Activated naive CD8-positive, alpha-beta T cell treated with anti-CD3 and anti-CD28 coated beads for 36 hours (primary cell): ENCODE measurements at places on chromosomes 6 and 20. TPM values are rescaled to one million over a fixed set of nuclear protein-coding genes. Genes with fewer than 3 reads are reported as not detected.

DNA sequence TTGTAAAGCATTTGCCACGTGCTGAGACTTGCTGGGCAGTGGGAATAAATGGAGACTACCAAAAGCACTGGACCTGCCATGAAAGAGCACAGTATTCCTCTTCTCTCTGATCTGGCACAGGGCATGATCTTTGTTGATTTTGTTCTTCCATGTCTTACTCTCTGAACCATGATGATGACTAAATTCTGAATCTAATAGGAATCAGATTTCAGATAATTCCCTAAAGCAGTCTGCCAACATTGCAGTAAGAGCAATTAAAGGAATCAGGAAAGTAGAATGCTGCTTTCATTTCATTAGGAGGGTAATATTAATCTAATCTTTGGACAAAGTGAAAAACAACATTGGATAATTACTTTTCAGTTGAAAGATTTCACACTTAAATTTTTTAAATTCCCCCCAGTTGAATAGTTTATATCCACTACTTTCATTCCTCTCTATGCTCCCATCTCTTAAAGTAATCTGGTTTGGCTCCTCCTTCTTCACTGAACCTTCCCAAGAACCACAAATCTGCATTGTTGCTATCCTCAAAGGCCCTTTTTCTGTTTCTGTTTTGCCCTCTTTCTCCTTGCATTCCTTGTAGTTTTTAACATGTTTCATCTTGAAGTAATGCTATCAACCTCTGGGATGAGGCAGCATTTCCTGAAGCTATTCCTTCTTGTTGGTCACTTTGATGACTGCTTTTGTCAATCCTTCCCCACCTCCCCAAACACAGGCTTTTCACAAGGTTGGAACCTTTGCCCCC is 243.2 kb upstream of the TENT5A start:
- H3K27me3 ChIP-seq = peaks cover 6% of the 10 kb centered on the region
- no peak overlapping the region for H3K27ac ChIP-seq
- DNase-seq = no peak
- H3K4me1 ChIP-seq = no peaks in the 10 kb centered on the region
- H3K36me3 ChIP-seq = no peaks in the 10 kb centered on the region

- H3K36me3 ChIP-seq = peaks cover 23% of the 10 kb centered on the region
- peaks cover 71% of the 10 kb centered on the region for H3K4me1 ChIP-seq
- H3K27ac ChIP-seq = no peak overlapping the region
- H3K27me3 ChIP-seq = no peaks in the 10 kb centered on the region
Measured at GRCh38 chr6:5667737-5668136, 339.0 kb downstream of the NRN1 start.

- peak overlapping the region; percentile 48 for H3K4me3 ChIP-seq
- H3K36me3 ChIP-seq = no peaks in the 10 kb centered on the region
- peaks cover 55% of the 10 kb centered on the region for H3K4me1 ChIP-seq
- H3K27me3 ChIP-seq = peaks cover 4% of the 10 kb centered on the region
Measured at GRCh38 chr6:106141441-106142237, 55.5 kb downstream of the PRDM1 start.

DNA sequence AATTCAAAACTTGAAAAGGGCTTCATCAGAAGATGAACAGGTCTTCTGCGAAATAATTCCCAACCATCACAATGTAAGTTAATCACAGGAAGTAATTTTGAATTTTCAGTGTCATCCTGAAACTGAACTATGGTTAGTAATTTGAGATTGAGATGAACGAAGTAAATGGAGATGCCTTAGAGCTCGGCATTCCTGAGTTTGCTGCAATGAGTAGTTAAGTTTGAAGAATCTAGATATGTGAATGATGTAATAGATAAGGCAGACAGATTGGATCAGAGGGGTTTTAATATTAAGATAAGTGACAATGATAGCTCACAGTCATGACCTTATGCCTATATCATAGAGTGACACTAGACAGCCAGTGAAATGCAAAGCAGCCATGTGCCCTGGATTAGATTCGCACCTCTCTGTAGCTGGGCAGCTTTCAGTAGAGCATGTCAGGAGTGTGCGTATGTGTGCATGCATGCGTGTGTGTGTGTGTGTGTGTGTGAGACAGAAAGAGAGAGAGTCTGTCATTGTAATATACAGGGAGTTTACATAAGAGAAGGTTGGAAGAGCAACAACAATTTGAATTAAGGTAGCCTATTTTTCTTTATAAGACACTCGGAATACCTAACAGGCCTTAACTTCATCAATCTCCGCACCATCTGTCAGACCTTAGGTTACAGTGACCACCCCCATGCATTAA is 233.0 kb downstream of the GMPR start:
- peak overlapping the region; percentile 75 for H3K27ac ChIP-seq
- peaks cover 58% of the 10 kb centered on the region for H3K4me1 ChIP-seq
- no peak for DNase-seq
- no peaks in the 10 kb centered on the region for H3K27me3 ChIP-seq

Gene CEP85L
- 41.9 TPM for total RNA-seq
